Activated CD8-positive, alpha-beta T cell treated with anti-CD3 and anti-CD28 coated beads, Interleukin-2, amount 10 ng/mL, durations not matched to agents 7 days and 5 days (primary cell): ENCODE measurements at places on chromosomes 2 and 18. TPM values are rescaled to one million over a fixed set of nuclear protein-coding genes. Genes with fewer than 3 reads are reported as not detected.

DNA sequence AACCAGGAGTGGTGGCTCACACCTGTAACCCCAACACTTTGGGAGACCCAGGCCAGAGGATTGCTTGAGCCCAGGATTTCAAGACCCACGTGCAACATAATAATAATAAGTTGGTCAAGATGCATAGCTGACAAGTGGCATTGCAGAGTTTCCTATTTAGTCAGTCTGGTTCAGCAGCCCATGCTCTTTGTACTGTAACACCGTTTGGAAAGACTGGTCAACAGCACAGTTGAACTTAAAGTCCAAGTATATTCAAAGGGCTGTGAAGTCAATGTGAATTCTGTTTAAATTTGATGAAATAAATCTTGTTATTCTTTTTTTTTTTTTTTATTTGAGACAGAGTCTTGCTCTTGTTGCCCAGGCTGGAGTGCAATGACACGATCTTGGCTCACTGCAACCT lies 1.5 kb upstream of the TRMT61B start:
- no peak overlapping the region for H3K27ac ChIP-seq
- H3K27me3 ChIP-seq: peaks cover 5% of the 10 kb centered on the region
- H3K4me3 ChIP-seq: no peak overlapping the region
- H3K4me1 ChIP-seq: peaks cover 29% of the 10 kb centered on the region

DNA sequence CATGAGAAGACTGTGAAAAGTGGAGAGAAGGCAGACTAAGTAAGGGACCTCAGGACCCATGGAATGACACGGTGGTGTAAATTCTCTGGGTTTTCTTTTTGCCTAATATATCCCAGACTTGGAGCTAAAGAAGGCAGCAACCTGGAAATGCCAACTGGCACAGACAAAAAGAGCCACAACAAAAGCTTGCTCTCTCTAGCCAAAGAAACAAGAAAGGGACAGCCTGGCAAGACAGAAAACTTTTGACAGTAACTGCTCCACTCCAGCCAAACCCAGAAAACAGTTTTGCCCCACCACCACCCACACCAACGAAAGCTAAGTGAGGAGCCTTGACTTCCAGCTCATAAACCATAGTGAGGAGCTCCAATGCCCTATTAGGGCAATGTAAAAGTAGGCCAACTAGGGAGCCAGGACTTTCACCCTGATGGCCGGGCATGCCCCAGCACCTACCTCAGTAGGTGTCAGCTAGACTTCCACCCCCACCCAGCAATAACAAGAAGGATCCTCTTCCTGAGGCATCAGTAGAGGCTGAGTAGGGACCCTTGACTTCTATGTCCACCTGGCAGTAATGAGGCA lies 35.5 kb downstream of the PELI1 start:
- H3K27ac ChIP-seq: no peak overlapping the region
- no peak overlapping the region for H3K4me3 ChIP-seq
- H3K4me1 ChIP-seq: peaks cover 25% of the 10 kb centered on the region
- DNase-seq: no peak

DNA sequence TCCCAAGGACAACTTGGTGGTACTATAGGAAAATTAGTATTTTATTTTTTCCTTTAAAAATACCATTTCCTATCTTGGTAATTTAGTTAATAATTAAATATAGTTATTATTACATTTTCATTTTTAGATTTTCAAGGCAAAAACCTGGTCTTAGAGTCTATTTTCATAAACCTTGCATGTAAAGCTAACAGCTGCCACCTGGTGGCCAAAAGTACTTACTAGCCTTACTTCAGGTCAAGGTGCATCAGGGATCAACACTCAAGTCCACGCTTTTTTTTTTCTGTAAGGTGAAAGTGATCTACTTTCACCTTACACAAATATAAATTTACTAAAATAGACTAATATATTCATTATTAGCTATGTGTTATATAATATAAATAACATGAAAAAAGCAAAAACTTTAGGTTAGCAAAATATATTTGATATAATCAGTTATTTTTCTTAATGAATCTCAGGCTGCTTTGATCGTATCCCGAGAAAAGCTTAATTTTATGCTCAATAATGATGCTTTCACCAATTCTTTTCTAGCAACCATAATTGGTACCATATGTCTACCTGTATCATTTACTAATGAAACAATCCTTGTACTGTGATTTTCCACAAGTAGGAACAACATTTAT lies 62.5 kb downstream of the RELCH start:
- no peak overlapping the region for H3K27ac ChIP-seq
- peak; percentile 82 for DNase-seq
- H3K27me3 ChIP-seq: no peaks in the 10 kb centered on the region
- no peaks in the 10 kb centered on the region for H3K4me1 ChIP-seq

DNA sequence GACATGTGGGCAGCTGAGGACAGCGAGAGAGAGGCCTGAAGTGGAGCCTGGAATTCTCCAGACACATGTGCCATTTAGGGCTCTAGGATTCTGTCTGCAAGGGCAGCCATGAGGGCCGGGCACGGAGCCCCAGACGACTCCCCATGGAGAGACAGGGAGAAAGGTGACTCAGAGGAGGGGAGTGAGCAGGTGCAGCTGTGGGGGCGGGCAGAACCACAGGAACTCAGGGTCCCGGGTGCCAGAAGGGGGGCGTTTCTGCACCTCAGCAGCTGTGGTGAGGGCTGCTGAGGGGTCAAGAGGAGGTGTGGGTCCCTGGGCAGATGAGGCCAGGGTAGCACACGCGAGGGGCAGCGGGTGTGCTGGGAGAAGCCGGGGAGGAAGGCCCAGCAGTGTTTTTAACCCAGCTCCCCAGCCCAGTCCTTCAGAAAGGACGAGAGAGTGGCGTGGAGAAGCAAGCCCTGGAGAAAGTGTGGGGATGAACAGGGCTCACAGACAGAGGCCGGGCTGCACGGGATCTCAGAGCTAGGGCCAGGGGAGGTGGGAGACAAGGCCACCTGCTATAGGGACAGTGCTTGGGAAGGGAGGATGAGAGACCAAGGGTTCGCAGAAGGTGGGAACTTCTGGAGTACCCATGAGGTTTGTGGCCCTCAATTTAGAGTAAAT lies 7.6 kb downstream of the GPR17 start:
- H3K4me1 ChIP-seq: peaks cover 8% of the 10 kb centered on the region
- no peak overlapping the region for H3K4me3 ChIP-seq
- H3K27me3 ChIP-seq: no peaks in the 10 kb centered on the region
- no peak overlapping the region for H3K27ac ChIP-seq
- no peaks in the 10 kb centered on the region for H3K36me3 ChIP-seq

DNA sequence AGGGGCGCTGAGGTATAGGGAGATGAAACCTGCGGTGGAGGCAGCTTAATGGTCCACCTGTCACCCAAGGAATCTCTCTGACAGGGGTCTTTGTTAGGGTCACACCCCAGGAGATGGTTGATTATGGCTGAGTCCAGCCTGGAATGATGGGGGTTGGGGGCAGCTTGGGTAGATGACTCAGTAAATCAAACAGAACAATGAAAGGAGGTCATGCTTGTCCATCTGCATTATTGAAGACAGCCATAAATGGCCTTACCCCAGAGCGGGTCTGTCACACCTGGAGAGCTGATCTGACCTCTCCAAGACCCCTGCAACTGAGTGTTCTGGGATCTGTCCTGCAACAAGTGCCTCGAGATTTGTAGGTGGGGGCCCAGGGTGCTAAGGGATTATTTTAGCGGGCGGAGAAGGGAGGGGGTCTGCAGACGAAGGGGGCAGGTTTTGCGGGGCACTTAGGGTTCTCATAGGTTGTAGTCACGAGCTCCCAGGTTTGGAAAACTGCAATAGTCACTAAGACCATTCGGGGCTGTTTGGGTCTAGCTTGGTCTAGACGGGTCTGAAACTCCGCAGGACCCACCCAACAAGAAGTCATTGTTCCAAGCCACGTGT lies 771 bp upstream of the IGFBP2 start:
- peak overlapping the region; percentile 84 for H3K4me3 ChIP-seq
- peak overlapping the region; percentile 55 for H3K27ac ChIP-seq
- H3K27me3 ChIP-seq: peaks cover 67% of the 10 kb centered on the region
- H3K4me1 ChIP-seq: peaks cover 43% of the 10 kb centered on the region
- H3K36me3 ChIP-seq: peaks cover 11% of the 10 kb centered on the region
- DNase-seq: no peak

DNA sequence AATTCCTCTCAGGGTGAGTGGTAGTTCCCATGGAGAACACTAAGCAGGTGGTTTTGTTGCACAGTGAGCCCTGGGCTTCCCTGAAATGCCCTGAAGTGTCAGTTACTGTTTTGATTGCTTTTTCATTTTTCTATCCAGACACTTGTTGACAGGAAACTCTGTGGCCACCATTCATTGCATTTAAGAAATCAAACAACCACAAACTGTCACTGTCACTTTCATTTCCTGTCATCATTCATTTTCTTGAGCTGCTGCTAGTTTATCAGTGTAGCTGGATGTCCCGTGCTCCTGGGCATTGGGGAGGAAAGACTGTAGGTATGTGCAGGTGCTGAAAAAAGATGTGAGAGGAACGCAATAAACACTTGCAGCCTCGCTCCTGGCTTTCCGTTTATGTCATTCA lies 891.6 kb upstream of the ZEB2 start:
- peak overlapping the region; percentile 82 for H3K27ac ChIP-seq
- H3K36me3 ChIP-seq: peaks cover 16% of the 10 kb centered on the region
- DNase-seq: peak; percentile 65
- H3K4me1 ChIP-seq: peaks cover 30% of the 10 kb centered on the region

DNA sequence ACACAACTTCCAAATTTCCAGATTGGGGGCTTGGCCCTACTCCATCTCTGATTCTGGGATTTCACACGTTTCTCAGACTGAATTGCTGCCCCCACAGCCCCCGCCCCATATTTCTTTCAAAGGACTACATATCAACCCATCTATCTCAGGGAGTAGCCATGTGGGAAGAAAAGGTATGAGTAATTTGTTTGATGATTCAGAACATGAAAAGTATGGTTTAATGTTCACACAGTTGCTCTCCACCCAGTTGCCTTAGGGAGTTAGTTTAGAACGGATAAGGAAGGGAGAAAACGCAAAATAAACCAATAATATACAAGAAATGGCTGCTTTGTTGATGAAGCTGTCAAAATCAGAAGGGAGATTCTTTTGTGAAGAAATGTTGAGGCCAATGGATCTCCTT lies 145.1 kb downstream of the PIEZO2 start:
- no peak overlapping the region for H3K4me3 ChIP-seq
- no peaks in the 10 kb centered on the region for H3K27me3 ChIP-seq
- H3K36me3 ChIP-seq: no peaks in the 10 kb centered on the region
- H3K27ac ChIP-seq: no peak overlapping the region

DNA sequence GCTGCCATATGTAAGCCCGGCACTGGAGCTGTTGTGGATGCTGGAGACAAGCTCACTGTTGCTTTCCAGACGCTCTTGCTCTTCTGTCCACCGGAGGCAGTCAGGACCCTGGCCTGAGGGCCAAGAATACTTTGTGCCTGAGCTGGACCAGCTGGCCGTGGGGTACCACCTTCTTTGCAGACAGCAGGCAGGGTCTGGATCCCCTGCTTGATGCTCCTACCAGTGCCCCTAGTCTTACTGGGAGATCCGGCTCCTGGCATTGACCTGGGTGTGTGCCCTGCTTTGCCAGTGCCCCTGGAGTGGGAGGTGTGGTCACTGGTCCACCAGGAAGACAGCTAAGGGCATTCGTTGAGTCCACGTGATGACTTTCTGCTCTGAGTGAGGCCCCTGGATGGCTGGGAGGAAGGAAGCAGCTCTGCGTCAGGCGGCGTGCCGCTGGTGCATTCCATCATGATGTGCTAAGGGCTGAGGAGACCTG lies 59.3 kb downstream of the LRRFIP1 start:
- no peak for DNase-seq
- H3K27me3 ChIP-seq: no peaks in the 10 kb centered on the region
- peaks cover 2% of the 10 kb centered on the region for H3K36me3 ChIP-seq
- no peak overlapping the region for H3K4me3 ChIP-seq
- H3K4me1 ChIP-seq: peaks cover 58% of the 10 kb centered on the region

GRCh38 chr2:126858013-126858412 lies 40.7 kb upstream of the TEX51 start:
- H3K36me3 ChIP-seq: no peaks in the 10 kb centered on the region
- no peak overlapping the region for H3K27ac ChIP-seq
- no peak for DNase-seq
- peaks cover 2% of the 10 kb centered on the region for H3K27me3 ChIP-seq
- no peak overlapping the region for H3K4me3 ChIP-seq

GRCh38 chr2:88925770-88926462 lies 234.4 kb downstream of the RPIA start:
- DNase-seq: no peak
- H3K27ac ChIP-seq: no peak overlapping the region
- H3K4me1 ChIP-seq: no peaks in the 10 kb centered on the region
- no peak overlapping the region for H3K4me3 ChIP-seq

DNA sequence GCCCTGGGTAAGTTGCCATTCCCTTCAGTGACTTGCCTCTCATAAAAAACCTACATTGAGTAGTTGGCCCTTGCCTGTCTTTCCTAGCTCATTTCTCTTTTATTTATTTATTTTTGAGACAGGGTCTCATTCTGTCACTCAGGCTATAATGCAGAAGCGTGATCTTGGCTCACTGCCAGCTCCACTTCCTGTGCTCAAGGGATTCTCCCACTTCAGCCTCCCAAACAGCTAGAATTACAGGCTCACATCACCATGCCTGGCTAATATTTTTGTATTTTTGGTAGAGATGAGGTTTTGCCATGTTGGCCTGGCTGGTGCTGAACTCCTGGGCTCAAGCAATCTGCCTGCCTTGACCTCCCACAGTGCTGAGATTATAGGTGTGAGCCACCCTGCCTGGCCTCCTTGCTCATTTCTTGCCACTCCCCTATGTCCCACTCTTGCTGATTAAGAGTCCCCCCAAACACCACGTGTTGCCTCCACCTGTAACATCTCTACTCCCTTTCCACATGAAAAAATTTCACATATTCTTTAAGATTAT lies 12.6 kb downstream of the EVA1A start:
- no peak overlapping the region for H3K27ac ChIP-seq
- H3K27me3 ChIP-seq: peaks cover 10% of the 10 kb centered on the region
- H3K4me1 ChIP-seq: no peaks in the 10 kb centered on the region
- H3K36me3 ChIP-seq: no peaks in the 10 kb centered on the region
- no peak overlapping the region for H3K4me3 ChIP-seq

GRCh38 chr2:97654309-97654708 lies 8.4 kb downstream of the COX5B start:
- peaks cover 59% of the 10 kb centered on the region for H3K36me3 ChIP-seq
- H3K27me3 ChIP-seq: no peaks in the 10 kb centered on the region
- H3K27ac ChIP-seq: peak overlapping the region; percentile 18
- H3K4me3 ChIP-seq: no peak overlapping the region
- H3K4me1 ChIP-seq: no peaks in the 10 kb centered on the region

GALR1 gene
- not detected for total RNA-seq

ABCB11 gene
- not detected for total RNA-seq

HJURP gene
- total RNA-seq: 128 TPM

PIKFYVE gene
- 29.3 TPM for total RNA-seq

PKDCC gene
- total RNA-seq: not detected

UGT1A3 gene
- total RNA-seq: not detected
